ENCODE measurements at places on chromosomes 2 and 18.

- DNase-seq: no peak
Observed at GRCh38 chr18:38648179-38648578, 1082.6 kb upstream of the CELF4 start.

DNA sequence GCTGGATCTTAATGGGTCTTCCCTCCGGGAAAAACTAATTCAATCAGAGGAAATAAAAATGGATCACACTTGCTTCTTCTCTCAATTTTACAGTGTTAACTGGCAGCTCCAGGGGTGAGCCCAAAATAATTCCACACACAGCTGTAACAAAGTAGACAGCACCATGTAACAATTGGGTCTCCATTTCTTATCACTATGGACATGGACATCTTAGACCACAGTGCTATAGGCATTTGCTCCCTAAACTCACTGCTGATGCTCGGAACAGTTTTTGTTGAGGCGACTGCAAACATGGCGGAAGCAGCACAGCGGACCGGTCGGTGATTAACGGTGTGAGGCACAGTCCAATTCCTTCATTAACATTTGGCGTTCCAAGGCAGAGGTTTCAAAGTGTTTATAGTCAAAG is 144.7 kb upstream of the NCK2 start:
- no peak for DNase-seq

GRCh38 chr18:12911929-12912703 is 28.1 kb upstream of the PTPN2 start:
- DNase-seq: no peak

- DNase-seq: no peak
Observed at GRCh38 chr18:32373995-32374394, 96.7 kb downstream of the GAREM1 start.

DNA sequence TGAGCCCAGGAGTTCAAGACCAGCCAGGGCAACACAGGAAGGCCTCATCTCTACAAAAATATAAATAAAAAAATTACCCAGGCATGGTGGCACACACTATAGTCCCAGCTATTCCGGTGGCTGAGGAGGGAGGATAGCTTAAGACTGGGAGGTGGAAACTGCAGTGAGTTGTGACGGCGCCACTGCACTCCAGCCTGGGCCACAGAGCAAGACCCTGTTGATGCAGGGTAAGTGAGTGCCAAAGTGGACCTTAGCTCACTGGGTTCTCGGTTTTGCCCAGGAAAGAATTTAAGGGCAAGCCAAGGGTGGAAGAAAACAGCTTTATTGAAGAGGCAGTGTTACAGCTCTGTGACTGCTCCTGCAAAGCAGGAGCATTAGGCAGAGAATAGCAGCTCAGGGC is 6.9 kb upstream of the ERICH2 start:
- DNase-seq: no peak

- no peak for DNase-seq
Observed at GRCh38 chr2:62297624-62298010, 101.7 kb downstream of the B3GNT2 start.

DNA sequence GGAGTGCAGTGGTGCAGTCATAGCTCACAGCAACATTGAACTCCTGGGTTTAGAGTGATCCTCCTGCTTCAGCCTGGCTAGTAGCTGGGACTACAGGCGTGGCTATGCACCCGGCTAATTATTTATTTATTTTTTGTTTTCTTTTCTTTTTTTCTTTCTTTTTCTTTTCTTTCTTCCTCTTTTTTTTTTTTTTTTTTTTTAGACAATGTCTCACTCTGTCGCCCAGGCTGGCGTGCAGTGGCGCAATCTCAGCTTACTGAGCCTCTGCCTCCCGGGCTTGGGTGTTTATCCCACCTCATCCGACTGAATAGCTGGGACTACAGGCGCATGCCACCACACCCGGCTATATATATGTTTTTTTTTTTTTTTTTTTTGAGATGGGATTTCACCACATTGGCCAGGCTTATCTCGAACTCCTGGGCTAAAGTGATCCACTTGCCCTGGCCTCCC is 1.4 kb upstream of the ANXA4 start:
- DNase-seq: no peak

DNA sequence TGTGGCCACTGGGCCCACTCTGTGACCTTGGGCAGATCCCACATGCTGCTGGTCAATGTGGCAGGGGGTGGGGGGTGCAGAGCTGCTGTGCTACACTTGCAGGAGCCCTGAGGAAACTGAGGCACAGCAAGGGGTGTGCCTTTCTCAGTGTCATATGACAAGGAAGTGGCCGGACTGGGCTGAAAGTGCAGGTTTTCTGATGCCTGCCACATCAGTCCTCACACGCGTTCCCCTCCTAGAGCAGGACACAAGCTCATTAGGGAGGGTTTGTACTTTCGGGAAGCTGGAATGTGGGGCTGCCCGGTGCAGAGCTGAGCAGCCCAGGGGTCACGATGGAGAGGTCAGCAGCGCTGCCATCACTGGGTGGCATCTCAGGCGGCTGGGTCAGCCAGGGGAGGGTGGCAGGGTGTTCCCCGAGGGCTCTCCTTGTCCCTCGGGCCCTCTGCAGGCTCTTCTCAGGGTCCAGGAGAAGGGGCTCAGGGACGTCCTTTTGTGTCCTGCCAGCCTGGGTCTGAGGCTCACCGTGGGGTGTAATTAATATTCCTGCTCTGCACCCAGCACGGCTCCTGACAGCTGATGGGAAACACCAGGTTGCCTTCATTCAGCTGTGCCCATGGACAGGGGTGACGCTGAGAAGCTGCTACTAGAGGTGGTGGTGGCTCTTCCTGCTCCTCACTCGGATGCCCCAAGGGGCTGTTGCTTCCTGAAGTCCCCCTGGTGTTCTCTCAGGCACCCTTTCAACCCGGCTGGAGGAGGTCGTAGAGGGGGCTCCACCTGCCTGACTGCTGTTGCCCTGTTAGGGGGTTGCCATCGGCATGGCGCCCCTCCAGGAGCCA is 62.1 kb upstream of the HDAC4 start:
- DNase-seq: peak; percentile 45

DNA sequence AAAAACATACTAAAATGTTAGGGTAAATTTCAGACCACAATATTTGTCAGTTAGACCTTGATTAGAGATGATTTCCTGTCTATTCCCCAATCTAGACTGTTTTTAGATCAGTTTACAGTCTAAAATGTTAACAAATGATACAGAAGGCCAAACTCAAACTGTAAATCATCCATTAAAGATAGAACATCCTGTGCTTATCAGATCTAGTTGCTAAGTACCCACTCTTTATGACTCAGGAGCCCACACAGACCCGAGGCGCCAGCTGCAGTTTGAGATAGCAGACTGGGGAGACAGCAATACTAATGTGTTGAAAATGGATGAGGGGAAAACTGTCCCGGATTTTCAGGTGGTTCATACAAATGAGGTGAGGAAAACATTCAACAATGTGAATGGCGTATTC is 113.3 kb downstream of the SCG2 start:
- no peak for DNase-seq

- DNase-seq: peak; percentile 22
Observed at GRCh38 chr2:61537277-61537949, 743 bp downstream of the XPO1 start.

- DNase-seq: no peak
Observed at GRCh38 chr2:127651971-127652550, 6.1 kb downstream of the GPR17 start.

DNA sequence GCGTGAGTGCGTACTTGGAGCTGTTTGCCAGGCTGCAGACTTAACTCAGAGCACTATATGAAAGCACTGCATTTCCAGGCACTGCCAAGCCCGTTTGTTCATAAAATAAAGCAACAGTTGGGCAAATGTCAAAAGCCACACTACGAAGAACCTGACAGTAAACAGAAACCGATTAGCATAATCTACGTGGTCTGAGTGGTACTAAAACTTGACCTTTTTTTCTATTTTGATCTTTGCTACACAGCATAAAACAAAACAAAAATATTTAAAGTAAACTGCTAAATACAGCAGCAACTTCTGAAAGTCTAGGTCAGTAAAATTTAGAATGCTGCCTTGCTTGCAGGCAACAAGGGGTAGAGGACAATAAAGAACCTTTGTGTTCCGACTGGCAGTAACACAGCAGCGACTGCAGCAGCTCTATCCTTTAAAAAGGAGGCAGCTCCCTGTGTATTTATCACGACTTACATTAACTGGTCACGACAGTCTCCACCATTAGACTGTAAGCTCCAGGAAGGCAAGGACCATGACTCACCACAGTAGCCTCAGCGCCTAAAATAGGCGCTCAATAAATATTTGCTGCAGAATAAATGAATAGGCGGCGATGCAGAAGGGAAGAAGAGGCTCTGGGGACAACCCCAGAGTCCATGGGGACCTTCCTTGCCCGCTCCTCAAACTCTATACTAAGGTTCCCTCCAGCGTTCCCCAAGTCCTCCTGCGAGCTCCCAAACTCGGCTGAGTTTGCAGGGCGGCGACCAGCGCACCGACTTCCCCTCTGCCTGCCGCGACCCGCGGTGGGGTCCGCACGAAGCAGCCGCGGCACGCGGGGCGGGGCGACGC is 902 bp downstream of the SS18 start:
- DNase-seq: no peak

DNA sequence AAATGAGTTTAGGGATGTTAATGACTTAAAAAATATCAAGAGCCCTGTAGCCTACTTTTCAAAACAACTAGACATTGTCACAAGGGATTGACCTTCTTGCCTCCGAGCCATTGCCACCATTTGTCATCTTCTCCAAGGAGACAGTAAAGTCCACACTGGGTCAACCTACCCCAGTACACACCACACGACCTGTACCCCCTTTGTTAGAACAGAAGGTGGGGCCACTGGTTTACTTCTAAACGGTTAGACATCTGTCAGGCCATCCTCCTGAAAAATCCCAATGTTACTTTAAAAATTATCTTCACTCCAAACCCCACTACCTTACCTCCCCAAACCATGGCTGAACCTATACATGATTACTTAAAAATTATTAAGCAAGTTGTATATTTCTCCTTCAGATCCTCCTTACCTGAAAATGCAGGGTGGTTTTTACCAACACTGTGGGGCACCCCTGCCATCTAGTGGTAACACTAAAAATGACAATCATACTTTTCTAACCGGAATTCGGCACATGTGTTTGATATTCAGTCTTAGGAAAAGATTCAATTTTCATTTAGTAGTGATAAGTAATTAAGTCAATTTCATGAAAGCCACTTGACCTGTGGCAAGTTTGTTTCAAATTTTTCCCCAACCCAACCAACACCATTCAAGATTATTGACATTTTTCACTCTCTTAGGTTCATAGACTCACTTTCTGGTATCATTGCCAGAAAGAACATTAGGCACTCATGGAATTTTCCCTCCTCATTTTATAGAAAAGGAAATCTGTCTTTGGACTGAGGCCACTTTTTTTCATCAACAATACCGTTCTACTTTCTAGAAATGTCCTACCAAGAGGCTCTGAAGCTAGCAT is 265.3 kb upstream of the PKDCC start:
- no peak for DNase-seq

GRCh38 chr2:227376656-227377396 is 2.3 kb downstream of the TM4SF20 start:
- DNase-seq: no peak

GRCh38 chr2:130726614-130727180 is 2.2 kb upstream of the GPR148 start:
- no peak for DNase-seq

DNA sequence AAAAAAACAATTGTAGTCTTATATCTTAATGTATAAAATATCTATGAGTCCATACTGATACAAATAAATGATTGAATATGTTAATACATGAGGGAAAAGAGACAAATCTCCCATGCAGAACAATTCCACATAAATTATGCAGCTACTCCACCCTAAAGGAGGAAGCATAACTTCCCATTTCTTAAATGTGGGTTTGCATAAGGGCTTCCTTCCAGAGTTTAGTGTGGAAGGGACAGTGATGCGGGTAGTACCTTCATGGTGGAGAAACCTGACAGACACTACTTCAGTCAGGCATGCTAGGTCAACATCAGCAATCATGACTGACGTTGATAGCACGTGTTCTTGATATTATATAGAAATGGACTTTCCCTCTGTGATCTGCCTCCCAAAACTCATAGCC is 146.9 kb upstream of the STON1 start:
- DNase-seq: no peak

DNA sequence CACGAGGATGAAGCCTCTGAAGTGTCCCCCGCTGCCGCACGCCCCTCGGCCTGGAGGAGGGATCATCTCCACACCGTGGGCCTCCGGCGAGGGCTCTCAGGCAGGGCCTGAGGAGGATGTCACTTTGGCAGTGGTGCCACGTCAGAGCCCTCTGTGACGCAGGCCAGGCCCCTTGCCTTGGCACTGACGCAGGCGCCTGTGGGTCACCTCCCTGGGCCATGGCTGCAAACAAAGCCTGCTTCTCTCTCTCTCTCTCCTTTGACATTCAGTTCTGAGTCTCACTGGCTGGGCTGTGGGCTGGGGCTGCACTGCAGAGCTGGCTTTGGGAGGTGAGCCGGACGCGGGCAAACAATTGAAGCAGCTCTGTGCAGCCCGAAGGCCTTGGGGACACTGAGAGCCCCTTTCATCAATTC is 273.7 kb downstream of the TWIST2 start:
- no peak for DNase-seq

- DNase-seq: no peak
Observed at GRCh38 chr18:32310101-32310500, 120.3 kb downstream of the MEP1B start.

GRCh38 chr2:60213865-60214625 is 339.4 kb downstream of the BCL11A start:
- no peak for DNase-seq

GRCh38 chr2:88188748-88189147 is 18.6 kb downstream of the THNSL2 start:
- DNase-seq: no peak

GRCh38 chr2:10317646-10318045 is 14.9 kb downstream of the HPCAL1 start:
- no peak for DNase-seq

- no peak for DNase-seq
Observed at GRCh38 chr2:177355874-177356273, 36.7 kb upstream of the AGPS start.

- no peak for DNase-seq
Observed at GRCh38 chr18:69985239-69985638, 37.6 kb upstream of the CD226 start.

- no peak for DNase-seq
Observed at GRCh38 chr2:31735716-31736115, 155.0 kb upstream of the SRD5A2 start.

- DNase-seq: no peak
Observed at GRCh38 chr18:24917767-24918166, 434.2 kb downstream of the ZNF521 start.

DNA sequence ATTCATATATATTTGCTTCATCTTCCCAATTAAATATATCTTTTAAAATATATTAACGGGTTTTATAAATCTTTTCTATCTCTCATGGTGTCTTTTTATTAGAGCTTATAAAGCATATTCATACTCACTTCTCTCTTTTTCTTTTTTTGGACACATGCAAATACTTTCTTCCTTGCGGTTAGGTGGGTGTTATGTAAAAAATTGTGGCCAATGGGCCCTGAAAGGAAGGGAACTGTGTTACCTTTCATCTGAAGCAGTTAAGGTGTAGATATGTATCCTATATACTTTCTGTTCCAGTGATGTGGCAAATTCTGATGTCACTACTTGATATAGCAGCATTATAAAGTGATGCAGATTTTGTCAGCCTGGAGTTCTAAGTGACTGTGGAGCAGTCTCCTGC is 714.5 kb downstream of the PLCL1 start:
- DNase-seq: no peak

- no peak for DNase-seq
Observed at GRCh38 chr2:127012215-127012614, 94.7 kb downstream of the BIN1 start.
